Spleen (tissue), 13 donors: ENCODE measurements at places on chromosomes 11 and 22. TPM values are rescaled to one million over a fixed set of nuclear protein-coding genes. Genes with fewer than 3 reads are reported as not detected.

The FOLR1 gene
- polyA plus RNA-seq: not detected

The NOX4 gene
- 0.70 TPM for polyA plus RNA-seq

The PTGDR2 gene
- polyA plus RNA-seq: 0.22 TPM

The ROBO4 gene
- 53.2 TPM for polyA plus RNA-seq

The EPS8L2 gene
- 7.3 TPM for polyA plus RNA-seq

The TSSK2 gene
- 0.06 TPM for polyA plus RNA-seq

The TIGD3 gene
- 1.4 TPM for polyA plus RNA-seq

The P2RY2 gene
- polyA plus RNA-seq: 1.2 TPM

The OLFML1 gene
- 2.7 TPM for polyA plus RNA-seq
